Fibroblast of pulmonary artery (primary cell): ENCODE measurements at places on chromosomes 2 and 18.

DNA sequence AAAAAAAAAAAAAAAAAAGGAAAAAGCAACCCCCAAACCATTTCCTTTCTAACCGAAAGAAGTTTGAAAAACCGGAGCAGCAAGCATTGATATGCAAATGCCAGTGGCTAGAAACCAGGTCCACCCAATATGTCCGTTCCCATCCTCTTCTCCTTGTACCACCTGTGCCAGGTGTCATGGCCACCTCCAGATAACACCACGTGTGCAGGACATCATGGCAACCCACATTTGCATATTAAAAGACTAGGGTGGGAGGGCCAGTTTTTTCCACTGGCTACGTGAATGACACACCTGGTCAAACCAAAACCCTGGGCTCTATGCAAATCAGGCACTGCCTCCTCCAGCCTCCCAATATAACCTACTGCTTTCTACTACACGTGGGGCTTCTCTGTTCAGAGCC, 303.3 kb upstream of the GULP1 start:
- no peak for DNase-seq

DNA sequence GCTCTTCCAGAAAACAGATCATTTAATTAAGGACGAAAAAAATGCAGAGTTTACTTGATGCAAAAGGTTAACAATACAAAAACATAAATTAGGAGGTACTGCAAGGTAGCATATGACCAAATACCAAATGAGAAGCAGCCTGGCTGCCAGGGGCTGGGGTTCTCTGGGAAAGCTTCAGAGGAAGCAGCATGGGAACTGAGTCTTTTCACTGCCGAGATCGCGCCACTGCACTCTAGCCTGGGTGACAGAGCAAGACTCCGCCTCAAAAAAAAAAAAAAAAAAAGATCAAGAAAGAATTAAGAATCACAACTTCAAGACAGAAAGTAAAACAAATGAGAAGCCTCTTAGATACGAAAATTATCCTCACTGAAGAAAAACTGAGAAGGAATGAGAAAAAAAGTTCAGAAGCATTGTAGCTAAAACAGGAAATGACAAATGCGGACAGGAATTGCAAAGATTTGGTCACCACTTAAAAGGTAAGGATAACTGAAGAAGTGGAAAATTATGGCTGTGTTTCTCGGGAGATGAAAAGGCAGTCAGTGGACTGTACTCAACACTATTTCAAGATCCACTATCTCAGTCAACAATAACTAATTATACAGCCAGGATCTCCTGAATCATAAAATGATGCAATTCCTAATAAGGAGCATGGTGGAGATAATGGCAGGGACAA, 4.3 kb downstream of the SEPTIN10 start:
- DNase-seq = peak; percentile 74

DNA sequence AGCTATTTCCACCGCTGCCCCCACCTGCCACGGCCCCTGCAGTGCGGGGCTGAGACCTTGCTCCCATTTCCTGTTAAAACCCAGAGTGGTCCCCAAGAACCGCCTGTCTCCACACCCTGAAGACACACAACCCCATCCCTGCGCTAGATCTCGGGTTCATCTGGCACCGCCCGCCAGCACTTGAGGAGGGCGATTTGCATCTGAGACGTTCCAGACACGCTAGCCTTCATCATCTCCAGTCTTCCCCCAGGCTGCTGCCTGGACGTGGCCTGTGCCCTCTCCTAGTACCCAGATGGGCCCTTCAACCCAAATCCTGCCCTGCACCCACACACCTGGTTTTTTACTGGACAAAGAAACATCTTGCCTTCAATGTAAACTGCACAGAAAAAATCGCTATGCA, 49.8 kb downstream of the SLC66A2 start:
- no peak for DNase-seq

GRCh38 chr2:68272246-68272994, 20.1 kb upstream of the PPP3R1 start:
- no peak for DNase-seq

- DNase-seq = peak; percentile 8
These were observed 17.8 kb upstream of the SCLY start for GRCh38 chr2:238042849-238043584.

- peak; percentile 82 for DNase-seq
These were observed 82.4 kb downstream of the CTIF start for GRCh38 chr18:48621240-48621639.

DNA sequence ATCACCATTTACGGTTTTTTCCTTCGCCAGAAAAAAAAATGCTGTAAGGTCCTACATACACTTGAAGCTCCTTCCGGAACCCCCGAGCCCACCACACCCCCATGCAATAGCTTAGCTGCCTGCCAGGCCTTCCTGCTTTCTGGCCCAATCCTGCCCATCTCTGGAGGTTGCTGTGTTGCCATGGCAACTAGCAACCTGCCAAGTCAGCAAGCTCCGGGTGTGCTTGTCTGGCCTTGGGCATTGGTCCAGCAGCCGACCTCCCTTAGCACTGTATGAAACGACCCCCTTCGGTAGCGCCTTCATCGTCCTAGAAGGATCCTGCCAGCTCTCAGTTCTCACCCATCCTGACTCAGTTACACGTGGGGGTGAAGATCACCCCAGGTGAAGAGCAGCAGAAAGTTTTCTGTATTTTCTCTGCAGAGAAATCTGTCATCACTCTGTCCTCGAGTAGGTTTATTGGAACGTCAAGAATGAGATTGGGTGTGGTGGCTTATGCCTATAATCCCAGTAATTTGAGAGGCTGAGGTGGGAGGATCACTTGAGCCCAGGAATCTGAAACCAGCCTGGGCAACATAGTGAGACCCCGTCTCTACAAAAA, 47.4 kb upstream of the MTCL1 start:
- DNase-seq = peak; percentile 44

GRCh38 chr18:45602926-45603325, 12.3 kb upstream of the SLC14A2 start:
- DNase-seq = no peak

- no peak for DNase-seq
These were observed 4.1 kb upstream of the SNED1 start for GRCh38 chr2:240994171-240994896.

DNA sequence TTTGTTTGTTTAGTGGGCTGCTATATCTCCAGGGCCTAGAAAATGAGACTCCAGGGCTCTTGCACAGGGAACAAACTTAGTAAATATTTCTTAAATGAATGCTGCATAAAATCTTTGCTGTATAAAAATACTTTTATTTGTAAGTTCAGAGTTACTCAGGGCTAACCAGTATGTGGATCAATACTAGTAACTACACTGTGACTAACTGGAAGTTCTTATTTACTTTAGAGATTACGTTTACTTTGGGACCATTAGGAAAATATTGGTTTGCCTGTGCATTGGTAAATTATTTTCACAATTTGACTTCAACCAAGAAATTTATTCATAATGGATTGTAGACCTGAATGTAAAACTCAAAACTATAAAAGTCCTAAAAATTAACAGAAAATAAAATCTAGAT, 575.5 kb downstream of the RNF144A start:
- DNase-seq = no peak

DNA sequence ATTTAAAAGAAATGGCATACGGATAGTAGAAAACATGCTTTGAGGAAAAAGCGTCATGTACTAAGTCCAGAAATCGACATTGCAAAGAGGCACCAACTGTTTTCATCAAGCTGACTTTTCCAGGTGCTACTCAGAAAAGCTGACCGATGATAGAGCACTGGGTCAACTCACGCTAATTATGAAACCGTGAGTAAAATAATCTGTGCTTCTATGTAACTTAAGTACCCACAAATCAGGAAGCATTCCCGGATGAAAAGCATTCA, 353 bp upstream of the NUP35 start:
- no peak for DNase-seq

GRCh38 chr18:48192542-48192941, 216.6 kb downstream of the ZBTB7C start:
- DNase-seq = no peak

DNA sequence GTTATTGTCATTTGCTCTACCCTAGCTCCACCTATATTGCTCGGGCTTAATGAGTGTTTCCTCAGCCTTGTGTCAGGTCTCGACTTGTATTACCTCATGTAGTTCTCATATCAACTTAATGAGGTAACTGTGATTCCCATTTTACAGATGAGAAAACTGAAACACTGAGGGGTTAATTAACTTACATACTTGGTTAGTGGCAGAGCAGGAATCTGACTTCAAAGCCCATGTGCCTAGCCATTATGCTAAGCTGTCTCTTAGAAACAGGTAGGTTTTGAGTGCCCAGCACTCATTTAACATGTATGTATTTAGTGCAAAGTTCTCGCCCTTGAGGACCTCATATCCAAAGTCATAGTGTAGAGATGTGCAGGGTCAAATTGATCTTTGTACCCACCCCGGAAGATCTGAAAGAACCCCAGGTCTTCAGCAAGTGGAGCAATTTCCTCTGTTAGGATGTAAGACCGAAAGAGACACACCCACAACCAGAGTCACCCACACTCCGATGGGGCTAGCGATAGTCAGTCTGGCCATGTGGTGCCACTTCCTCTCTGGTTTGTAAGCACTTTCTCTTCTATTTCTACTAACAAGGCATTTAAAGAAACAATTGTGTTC, 121.0 kb upstream of the SLC39A10 start:
- no peak for DNase-seq

GRCh38 chr2:241105641-241106040, 3.6 kb upstream of the MTERF4 start:
- DNase-seq = no peak

GRCh38 chr2:239337122-239337876, 63.5 kb downstream of the HDAC4 start:
- DNase-seq = no peak

GRCh38 chr2:74816540-74817303, 17.2 kb upstream of the HK2 start:
- no peak for DNase-seq
